Activated T-helper 17 cell treated with anti-CD3 and anti-CD28 coated beads, Interleukin-2, amount 50 U/mL, for 72 hours (primary cell): ENCODE measurements at places on chromosomes 4 and X.

DNA sequence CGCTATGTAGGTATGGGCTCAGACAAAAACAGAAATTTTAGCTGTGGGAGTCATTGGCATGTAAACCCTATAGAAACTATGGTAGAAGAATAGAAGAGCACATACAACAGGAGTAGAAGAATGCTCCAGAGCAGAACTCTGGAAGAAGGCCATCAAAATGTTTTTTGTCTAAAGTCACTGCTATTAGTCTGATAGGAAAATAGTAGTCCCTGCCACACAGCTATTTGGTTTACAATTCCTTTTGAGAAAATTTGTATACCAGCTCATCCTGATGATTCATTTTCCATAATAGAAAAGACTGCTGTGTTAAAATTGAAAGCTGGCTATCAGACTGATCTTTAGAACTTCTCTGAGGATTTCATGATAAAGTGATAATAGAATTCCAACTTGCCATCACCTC, 32.8 kb upstream of the ADAD1 start:
- no peak for ATAC-seq

DNA sequence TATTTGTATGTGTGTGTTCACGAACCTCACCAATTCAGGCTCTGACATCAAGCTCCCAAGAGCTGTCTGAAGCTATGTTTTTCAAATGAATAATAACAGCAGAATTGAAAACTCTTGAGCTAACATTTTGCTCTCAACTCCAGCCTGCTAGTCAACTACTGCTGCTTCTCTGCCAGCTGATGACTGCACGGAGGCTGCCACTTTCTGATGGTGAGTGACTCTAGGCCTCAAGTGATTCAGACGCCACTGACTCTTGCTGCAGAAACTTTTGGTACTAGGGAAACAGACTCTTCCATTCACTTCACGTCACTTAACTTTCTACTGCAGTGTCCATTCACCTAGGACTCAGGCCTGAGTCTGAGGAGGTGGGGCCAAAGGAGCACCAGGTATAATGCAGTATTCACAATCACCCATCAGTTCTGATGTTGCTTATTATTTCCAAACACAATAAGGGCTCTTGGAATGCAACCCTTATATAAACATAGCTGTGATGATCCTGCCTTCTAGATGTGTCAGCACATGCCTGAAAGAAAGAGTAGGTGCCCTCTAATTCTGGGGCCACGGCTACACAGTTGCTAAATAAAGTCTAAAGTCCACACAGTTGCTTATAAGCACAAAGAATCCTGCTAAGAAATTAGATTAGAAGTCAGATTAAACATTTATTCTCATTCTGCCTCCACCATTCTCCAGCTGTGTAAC, 16.0 kb downstream of the PRDM8 start:
- ATAC-seq: no peak

- ATAC-seq: no peak
Measured at GRCh38 chr4:168220893-168221292, 97.7 kb downstream of the DDX60 start.

GRCh38 chrX:19986531-19986930, 4.3 kb downstream of the BCLAF3 start:
- ATAC-seq: no peak

DNA sequence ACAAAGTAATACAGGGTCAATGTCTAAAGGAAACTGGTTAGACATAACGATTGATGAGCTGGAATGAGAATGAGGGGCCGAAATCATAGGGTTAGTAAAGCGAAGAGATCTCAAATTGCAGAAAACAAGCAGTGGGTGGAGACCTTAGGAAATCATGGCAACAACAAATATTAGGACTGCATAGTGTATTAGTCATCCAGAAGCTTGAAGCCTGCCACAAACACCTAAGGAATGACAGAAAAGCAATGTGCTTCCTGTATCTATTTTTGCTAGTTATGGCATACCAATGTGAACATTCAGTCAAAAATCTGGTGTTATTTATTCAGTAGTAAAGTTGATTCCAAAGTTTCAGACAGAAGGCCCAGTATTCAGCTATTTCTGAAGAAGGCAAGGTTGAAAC, 410.9 kb upstream of the CT83 start:
- no peak for ATAC-seq

DNA sequence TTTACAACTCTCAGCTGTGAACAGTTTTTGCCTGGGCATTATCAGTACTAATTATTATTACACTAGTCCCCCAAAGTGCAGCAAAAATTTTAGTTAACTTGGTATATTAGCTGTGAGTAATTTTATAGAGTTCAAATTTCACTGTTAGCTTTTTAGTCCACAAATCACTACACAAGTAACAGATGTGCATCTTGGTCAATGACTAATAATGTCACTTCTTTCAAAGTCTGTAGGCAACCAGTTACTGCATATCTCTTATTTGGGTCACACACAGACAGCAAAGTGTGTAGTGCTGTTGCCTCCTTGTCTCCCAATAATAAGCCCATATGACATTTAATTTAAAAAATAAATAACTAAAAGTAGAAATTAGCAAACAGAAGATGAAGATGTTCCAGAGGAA, 159.9 kb downstream of the SCFD2 start:
- peak; percentile 19 for ATAC-seq

DNA sequence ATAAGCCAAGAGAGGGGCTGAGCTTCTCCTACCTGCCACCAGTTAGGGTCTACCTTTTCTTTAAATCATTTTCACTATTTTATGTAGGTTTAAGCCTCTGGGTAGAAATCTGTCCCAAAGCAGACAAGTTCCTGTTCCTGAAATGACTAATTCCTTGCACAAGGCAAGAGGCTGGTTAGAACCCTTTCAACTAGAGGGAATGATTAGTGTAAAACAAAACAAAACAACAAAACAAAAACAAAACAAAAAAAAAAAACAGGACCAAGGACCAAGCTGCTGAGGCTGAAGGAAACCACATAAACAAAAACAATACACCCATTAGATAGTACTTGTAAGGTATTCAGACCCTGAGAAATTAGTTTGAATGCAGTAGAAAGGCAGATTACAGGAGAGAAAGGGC, 62.7 kb downstream of the MAML3 start:
- no peak for ATAC-seq
